ENCODE measurements at places on chromosomes 6 and 20.
A peak's percentile ranks its signal among the peaks of the same experiment; 100 is the strongest.

DNA sequence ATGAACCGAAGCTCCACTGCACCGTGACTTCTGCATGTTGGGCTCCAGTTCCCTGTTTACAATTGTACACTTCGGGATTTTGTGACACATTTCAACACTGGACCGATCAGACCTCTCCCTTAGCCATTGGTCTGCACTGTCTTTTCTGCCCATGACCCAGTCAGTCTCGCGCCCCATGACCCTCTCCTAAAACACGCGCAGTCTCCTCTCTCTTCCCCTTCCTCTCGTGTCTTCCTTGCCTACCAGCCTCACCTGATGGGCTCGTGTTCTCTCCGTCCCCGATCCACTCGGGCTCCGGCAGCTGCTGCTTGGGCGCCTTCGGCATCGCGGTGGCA, 535 bp upstream of the ABCF1 start:
- DNase-seq = peak; percentile 15

- no peak for DNase-seq
Observed at GRCh38 chr6:133240511-133241085, 559 bp upstream of the EYA4 start.

GRCh38 chr20:36607586-36608387, 2.2 kb downstream of the RAB5IF start:
- no peak for DNase-seq

- DNase-seq = no peak
Observed at GRCh38 chr20:32240205-32240604, 32.5 kb downstream of the POFUT1 start.
